ENCODE measurements at places on chromosomes 2 and 18.

DNA sequence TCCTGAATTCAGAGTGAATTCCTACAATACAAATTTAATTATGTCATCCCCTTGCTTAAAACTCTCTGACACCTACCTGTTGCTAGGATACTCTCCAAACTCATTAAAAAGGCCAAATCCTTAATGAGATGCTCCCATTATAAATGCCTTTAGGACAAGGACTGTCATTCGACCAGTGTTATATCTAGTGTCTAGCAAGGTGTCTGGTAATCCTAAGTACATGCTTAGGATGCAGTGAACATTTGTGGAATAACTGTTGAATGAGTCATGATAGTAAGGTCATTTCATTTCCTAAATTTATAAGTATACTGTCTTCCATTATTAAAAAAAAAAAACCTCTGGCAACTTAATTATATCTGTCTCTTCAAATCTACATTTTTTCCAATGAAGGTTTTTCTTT is 588.9 kb upstream of the NRXN1 start:
- no peak for DNase-seq

DNA sequence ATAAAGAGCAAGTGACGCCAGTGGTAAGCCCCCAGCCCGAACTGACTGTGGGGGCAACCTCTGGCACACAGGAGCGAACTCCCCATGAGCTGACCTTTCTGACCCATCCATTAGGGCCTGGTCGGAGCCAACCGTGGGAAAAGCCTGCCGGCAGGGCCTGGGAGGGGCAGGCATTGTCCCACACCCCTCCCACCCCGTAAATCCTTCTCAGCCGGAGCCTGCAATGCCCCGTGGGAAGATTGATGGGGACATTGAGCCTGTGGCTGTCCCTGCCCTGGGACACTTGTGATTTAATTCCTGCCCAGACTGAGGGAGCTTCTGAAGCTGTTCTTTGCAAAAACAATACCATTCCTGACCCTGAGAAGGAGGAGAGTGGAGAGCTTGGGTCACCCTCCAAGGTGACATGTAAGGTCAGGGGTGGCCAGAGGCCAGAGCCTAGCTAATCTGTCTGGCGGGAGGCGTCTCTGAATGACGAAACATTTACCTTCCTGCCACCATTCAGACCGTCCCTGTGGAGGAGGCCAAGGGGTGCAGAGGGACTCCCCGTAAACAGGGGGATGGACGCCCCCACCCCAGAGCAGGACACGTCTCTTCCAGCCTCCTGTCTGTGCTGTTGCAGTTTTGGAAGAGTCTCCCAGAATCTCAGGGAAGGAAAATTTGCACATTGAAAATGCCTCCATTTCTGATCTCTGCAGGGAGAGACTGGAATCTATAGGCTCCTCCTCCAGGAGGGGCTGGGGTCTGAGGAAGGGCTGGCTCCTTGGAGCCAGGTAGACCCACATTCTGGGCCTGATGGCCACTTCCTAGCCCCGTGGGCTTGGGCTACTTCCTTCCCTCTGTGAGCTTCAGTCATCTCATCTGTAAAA is 51.2 kb upstream of the HS6ST1 start:
- no peak for DNase-seq

GRCh38 chr2:212299333-212299732 is 239.3 kb downstream of the ERBB4 start:
- DNase-seq = no peak

DNA sequence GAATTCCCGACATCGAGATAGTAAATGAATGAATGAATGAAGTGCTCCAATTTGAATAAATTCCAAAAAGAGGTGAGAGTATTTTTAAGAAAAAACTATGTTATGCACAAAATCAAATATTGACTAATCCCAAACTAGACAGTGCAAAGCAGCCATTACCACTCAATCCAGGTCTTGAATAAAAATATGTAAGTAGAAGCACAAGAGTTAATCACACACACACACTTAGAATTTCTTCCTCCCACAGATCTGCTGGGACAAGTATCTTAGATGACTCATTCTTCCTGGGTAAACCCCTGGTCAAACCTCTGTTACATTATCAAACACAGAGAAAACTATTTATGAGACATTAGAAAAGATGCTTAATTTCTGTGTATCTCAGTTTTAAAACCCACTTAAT is 102.0 kb downstream of the PLA2R1 start:
- no peak for DNase-seq

- no peak for DNase-seq
Observed at GRCh38 chr18:68426731-68427315, 288.1 kb downstream of the TMX3 start.

GRCh38 chr2:37669446-37669845 is 2.0 kb downstream of the CDC42EP3 start:
- no peak for DNase-seq

GRCh38 chr18:475202-476031 is 25.1 kb downstream of the COLEC12 start:
- DNase-seq = no peak

DNA sequence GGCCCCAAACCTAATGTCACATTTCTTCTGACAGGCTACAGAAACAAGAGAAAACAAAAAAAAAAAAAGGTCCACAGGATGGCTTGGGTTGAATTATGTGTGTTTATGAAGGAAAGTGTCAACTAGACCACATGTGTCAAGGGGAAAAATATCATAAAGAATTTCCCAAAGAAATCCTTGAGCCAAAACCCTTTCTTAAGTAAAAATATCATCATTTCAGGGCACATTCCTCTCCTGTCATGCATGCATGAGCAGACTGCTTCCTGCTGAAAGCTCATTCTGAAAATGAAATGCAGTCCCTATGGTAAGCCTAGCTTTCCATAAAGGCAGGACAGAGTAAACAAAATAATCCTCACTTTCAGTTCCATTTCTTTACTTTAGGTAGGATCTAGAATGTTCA is 85.7 kb upstream of the RBBP8 start:
- DNase-seq = no peak

GRCh38 chr18:35581546-35581897 is at the start of gene GALNT1:
GALNT1 (plus strand) TSS chr18:35581740; CDS start chr18:35654663, 72,923 bp downstream.
- DNase-seq = no peak

DNA sequence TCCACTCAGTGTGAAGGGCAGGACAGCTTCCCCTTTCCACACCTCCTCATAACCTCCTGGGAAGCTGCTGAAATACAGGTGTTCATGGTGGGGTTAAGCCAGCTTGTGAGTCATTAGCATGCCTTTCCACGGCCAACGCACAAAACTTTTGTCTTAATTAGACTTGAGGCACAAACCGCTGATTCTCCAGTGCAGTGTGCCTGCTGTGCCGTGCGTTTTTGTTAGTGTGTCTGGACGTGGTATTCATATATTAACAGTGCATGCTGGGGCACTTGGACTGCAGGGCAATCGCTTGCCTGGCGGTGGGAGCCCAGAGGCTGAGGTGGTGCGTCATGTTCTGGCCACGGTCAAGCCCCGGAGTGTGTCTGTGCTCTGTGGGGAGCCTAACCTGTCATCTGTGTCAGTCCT is 156.2 kb downstream of the SH3RF3 start:
- DNase-seq = no peak
